ENCODE measurements at places on chromosomes 6 and 20.

- DNase-seq, result no peak
These were observed 94.2 kb upstream of the FLRT3 start for GRCh38 chr20:14431568-14431967.

DNA sequence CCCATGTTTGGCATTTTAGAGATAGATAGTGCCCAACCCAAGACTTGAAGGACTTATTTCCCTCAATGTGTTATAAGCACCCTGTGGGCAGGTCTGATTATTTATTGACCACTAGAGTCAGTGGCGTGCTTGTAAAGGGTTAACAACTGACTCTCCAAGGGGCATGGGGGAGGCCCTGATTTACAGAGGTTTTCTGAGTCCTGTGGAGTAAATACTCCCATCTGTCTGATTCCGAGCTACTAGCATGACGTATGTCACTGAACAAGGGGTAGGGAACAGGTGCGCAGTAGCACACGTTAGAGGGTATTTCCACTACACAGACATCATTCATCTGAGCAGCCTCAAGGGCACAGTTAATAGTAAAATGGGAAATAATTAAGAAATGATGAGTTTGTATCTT, 17.4 kb upstream of the TRAM2 start:
- DNase-seq, result no peak

DNA sequence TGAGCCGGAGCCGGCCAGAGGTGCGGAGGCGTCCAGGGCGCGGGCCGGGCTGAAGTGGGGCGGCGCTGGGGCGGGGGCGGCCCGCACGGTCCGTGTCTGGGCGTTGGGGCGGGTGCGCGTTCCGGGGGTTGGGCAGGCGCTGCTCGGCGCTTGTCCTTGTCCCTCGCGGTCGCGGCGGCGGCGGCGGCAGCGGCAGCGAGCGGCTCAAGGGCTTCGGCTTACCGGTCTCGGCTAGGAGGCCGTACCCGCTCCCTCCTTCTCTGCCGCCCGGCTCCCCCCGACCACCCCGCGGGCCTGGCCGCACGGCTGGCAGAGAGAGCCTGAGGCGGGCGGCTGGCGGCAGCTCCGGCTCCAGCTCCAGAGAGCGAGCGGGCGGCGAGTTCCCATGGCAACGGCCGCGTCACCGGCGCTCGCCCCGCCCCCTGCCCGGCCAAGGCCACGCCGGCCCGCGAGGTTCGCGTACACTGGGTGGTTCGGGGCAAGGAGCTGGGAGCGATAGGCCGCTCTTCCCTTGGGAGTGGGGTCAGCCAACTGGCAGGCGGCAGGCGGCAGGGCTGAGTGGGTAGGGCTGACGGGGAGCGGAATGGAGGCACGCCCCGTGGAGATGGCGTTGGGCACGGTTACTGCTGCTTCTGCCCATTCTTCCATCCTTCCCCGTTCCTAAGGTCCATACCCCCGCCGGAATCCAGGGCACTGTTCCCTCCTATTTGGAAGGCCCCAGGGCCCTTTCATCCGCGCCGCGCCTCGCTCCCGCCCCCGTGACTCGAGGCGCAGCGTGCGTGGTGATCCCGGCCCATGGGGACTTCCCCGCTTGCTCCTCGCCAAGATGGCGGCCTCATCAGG, at the start of gene LRRC73:
LRRC73 (minus strand) TSS at position 363 of the 843 bp plus-strand sequence. CDS start 561 bp downstream, outside the sequence.
- DNase-seq, result peak; percentile 79

GRCh38 chr6:220312-220711, 72.0 kb upstream of the DUSP22 start:
- DNase-seq, result no peak

Measured in T-helper 17 cell (primary cell).